ENCODE measurements at places on chromosomes 6 and 20.

DNA sequence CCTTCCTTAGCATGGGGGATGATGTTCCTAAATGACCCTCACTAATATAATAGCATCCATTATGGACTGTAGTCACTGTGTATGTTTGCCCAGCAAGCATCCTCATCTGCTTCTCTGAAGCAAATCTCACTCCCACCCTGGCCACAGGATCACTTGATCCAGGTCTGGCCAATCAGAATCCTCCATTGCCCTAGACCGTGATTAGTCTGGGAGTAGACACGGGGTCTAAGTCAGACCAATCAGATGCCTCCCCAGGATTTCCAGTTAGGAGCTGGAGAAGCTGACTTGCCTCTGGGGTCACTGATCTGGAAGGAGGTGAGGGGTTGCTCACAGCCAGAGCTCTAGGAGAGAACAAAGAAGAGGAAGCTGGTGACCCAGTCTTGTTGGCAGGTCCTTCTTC, 153.9 kb downstream of the DHX35 start:
- no peak for DNase-seq

- no peak for DNase-seq
Observed at GRCh38 chr6:133300896-133301295, 59.7 kb downstream of the EYA4 start.

DNA sequence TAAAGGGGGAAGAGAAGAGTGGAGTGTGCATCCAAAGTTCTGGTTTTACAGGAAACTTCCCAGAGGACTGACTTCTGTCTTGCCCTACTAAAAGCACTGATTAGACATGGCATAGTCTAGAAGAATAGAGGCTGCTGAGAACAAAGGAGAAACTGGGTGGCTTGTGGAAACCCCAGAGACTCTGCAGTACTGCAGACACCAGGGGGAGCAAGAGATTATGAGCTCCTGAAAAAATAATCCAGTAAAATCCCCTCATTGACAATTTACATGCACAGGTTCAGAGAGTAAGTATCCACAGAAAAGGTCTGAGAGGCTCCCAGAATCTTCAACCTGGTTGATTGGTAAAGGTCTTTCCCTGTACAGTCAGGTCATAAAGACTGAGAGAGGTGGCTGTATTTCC, 48.7 kb upstream of the CLVS2 start:
- no peak for DNase-seq

- DNase-seq: no peak
Observed at GRCh38 chr20:36728986-36729385, 16.9 kb downstream of the NDRG3 start.

DNA sequence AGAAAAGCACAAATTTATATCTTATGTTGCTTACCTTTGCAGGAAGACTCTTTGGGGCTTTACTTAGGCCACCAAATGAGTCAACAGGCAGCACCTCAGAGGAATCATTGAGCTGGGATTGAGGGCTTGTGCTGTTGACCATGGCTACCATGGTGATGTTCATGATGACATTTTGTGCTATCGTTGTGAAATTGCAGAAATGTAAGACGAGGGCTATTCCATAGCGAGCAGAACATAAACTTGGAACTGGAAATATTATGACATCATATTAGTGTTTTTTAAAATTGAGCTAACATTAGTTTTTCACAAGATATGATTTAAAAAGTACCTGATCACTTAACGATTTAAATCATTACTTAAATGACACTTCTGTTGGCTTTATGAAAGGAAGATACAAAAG, 11.8 kb downstream of the SLC17A3 start:
- no peak for DNase-seq

DNA sequence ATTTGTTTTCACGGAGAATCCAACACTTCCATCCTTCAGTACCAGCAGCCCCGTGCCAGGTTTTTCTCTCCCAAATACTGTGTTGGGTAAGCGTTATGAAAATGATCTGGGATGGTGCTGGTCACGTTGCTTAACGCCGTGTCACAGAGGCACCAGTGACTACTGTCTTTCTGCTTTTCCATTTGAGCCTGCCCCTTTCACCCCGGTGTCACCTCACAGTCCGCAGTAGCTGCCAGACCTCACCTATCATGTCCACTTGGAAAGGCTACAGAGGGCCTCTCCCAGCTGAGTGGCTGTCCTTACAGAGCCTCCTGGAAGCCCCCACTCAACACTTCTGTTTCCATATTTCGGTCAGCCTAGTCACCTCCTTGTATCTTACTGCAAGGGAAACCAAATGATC, 176.5 kb upstream of the ARID1B start:
- no peak for DNase-seq

DNA sequence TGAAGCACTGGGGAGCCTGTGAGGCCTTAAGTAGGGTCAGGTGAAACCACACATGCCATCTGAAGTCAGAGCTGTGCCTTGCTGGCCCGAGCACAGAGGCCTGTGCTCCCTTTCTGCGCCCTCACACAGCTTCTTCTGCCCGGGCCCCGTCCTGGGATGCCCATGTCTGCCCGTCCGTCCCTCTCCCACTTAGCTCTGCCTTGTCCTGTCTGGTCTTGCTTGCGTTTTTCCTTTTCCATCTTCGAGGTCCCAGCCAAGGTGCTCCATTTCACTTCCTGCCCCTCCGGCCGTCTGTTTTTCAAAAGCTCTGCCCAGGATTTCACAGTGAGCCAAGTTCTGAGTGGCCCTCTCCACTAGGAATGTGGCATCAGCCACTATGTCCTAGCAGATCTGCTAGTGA, 45.6 kb downstream of the PYGB start:
- no peak for DNase-seq

GRCh38 chr20:1507276-1507675, 16.1 kb upstream of the SIRPB2 start:
- no peak for DNase-seq

DNA sequence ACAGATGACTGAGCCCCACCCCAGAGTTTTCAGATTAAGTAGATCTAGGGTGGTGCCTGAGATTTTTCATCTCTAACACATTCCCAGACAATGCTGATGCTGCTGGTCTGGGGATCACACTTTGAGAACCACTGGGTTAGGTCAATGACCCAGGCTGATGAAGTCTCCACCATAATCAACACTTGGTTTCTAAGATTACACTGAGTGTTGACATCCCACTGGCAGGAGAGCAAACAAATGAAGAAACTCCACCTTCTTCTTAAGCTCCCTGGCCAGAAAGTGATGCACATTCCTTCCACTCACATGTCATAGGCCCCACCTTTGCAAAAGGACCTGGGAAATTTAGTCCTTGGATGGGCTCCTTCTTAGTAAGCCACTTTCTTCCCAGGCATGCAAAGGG, 53.1 kb downstream of the MAFB start:
- DNase-seq: no peak

DNA sequence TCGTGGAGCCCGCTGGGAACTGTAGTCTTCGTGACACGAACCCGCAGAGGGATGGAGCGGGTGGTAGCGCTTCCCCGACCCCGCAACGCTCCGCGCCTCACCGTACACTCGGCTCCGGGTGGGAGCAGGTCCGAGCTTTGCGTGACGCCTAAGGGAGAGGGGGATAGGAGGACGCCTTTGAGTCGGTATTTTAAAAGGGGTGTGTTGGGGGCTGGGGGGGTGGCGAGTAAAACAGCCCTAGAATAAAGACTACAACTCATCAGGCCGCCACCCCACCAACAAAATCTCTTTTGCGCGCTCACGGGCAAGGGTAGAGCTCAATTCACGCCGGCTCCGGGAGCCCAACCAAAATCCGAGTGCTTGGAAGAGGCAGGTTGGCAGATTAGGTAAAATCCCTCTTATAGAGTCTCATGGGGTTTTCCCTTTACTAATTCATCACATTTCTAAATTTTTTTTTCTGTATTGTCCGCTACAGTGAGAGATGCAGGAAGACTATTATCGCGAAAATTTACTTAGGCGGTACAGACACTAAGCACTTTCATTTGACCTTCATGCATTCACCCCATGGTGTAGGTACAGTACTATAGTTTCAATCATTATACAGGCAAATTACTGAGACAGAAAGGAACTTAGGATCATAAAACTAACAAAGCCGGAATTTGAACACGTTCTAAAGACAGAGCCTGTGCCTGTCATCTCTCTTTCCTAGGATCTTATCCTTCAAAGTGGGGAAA, 706 bp upstream of the SNX14 start:
- peak; percentile 27 for DNase-seq

- no peak for DNase-seq
Observed at GRCh38 chr6:167829513-167829912, 2.8 kb downstream of the AFDN start.

DNA sequence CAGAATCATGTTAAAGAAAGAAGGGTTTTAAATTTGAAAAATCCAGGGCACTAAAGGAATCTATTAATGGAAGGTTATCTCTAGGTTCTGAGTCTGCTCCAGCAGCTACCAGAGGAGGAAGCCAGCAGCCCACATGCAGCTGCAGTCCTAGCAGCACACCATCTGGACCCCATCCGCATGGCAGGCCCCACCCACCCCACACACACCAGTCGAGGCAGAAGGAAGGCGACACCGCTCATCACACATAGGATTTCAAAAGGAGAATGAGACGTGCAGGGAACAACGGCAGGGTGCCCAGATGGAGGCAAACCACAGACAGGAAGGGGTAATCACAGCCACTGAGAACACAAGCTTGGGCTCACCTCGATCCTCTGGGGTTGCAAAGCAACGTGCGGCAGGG, 78.9 kb downstream of the GINS1 start:
- DNase-seq: no peak

DNA sequence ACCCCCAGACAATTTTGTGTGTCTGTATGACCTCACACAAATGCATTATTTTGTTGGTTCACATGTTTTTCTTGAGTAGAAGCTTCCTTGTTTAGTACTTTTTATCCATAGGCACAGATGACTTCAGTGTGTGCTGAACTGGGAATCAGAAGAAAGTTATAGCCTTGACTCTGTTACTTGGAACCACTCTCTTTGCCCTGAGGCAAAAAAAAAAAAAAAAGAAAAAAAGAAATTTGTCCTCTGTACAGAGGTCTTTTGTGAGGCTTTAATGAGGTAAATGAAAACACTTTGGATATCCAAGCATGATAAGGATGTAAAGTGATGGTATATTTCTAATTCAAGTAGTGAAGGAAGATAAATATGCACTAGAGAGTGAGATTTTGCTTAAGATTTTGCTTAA, 51.9 kb downstream of the TRMT11 start:
- no peak for DNase-seq

- no peak for DNase-seq
Observed at GRCh38 chr6:151027936-151028838, 162.7 kb downstream of the MTHFD1L start.

- DNase-seq: no peak
Observed at GRCh38 chr6:75557068-75557467, 44.6 kb upstream of the SENP6 start.

DNA sequence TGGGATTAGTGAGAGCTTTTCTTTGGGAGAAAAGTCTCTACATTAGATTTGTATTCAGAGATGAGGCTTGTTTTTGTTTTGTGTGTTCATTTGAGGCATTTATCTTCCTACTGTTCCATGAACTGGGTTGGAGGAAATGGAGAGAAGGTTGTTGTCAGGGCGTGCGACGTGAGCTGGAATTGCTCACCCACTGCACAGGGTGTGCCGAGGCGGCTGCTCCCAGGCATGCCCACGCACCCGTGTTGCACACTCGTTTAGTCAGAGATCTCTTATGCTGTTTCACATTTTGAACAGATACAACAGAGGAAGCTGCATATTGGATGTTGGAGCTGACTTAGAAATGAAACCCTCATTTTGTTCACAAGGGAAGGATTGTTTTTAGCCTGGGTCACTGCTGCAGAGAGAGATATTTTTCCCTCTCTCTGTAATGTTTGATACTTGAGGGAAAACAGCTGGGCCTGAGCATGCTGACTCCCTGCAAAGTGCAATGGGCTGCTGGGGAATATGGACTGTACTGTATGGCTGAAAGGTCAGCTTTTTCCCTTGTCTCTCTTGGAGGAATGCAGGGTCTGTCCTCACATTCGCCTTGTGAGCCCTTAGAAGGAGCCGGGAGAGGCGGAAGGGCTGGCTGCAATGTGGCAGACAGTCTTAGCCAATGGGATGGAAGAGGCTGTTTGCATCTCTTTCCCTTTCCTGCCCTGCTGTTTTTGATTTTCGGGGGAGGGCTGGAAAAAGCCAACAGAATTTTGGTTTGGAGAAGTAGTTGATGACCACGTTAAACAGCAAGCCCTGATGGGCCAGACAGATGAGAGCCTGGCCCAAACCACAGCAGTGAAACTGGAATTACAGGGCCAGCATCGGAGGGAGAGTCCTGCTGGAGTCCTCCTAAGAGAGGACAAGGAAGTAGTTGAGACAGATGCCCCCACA, 170.8 kb downstream of the SASH1 start:
- DNase-seq: no peak

DNA sequence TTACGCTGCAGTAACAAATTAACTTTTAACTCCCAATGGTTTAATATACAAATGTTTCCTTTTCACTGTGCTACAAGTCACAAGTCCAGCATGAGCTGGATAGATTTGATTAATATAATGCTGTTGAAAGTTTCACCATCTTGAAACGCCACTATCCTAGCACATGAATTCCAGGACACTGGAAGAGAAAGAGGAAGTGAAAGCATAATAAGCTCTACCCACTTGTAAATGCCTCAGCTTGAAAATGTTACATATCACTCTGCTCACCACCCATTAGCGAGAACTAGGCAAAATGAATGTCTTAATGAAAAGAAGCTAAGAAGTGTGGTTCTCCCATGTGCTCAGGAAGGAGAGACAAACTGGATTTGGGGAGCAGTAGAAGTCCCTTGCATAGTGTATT, 46.9 kb downstream of the PCSK2 start:
- no peak for DNase-seq

GRCh38 chr6:36247693-36248092, 22.2 kb upstream of the PNPLA1 start:
- DNase-seq: no peak

DNA sequence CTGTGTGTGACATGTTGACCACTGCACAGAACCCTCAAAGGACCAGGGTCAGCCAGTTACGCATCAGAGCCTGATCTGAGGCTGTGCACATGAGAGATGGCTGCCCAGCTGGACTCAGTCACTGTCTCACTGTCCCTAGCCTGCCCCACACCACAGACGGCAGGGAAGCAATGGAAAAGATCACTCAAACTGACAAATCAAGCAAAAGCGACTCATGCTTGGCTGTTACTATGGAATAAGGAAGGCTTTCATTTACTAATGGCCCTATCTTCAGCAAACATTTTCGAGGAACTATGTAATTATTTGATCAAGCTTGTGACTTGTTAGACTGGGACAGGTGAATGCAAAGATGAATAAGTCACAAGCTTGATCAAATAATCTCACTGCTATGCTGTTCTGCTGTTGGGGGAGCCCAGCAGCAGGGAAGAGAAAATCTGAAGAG, 137.0 kb downstream of the SLC23A2 start:
- no peak for DNase-seq

DNA sequence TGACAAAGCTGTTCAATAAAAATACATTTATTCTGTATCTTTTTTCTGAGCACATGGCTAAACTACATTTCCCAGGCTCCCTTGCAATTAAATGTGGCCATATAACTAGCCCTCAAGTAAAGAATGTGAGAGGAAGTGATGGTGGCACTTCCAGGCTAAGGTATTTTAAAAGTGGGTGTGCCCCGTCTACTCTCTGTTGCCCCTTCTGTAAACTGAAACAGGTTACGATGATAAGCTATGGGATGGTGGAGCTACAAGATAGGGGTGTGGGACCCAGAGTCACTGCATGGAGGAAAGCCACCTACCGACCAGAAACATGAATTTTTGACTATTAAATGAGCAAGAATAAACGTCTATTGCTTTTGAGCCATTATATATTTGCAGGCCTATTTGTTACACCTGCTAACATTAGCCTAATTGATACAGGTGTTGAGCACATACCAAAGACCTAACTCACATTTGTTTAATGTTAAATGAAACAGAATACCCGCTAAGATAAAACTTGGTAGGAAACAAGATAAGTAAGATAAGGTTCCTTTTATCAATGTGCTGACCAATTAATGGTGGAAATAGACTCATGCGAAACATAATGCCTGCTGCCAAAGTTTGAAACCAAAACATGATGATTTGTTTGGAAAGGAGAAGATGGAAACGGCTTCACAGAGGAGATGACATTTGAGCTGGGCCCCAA, 3.1 kb downstream of the FYN start:
- no peak for DNase-seq

Data from stimulated activated CD4-positive, alpha-beta T cell treated with anti-CD3 and anti-CD28 coated beads, Interleukin-15, amount 100 ng/mL, for 48 hours (primary cell).